ENCODE measurements at places on chromosomes 2 and 18.
A peak's percentile ranks its signal among the peaks of the same experiment; 100 is the strongest.

DNA sequence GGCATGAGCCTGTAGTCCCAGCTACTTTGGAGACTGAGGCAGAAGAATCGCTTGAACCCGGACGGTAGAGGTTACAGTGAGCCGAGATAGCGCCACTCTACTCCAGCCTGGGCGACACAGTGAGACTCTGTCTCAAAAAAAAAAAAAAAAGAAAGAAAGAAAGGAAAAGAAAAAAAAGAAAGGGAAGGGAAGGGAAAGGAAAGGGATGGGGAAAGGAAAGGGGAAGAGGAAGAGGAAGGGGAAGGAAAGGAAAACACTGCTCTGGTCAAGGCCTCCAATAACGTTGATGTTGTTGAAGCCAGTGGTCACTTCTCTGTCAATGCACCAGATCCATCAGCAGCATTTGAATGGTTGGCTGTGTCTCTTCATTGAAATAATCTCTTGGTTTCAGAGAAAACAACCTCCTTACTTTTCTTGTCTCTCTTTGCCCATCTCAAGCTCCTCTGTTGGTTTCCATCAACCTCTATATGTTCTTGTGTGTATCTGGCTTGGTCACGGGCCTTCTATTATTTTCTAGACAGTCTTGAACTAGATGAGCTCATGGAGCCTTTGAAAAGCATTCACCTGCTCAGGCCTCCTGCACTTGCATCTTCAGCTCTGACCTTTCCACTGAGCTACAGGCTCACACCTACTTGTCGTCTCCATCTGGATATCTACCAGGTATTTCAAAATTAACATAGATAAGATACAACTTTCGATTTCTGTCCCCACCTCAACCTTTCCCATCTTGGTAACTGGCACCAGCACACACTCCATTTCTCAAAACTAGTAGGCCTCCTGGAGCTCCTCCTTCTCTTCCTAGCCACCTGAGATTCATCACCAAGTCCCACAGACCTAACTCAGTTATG, 69.4 kb upstream of the LAPTM4A start:
- DNase-seq: no peak
- peaks cover 19% of the 10 kb centered on the region for H3K27me3 ChIP-seq
- no peaks in the 10 kb centered on the region for H3K4me1 ChIP-seq
- no peak overlapping the region for H3K4me3 ChIP-seq

DNA sequence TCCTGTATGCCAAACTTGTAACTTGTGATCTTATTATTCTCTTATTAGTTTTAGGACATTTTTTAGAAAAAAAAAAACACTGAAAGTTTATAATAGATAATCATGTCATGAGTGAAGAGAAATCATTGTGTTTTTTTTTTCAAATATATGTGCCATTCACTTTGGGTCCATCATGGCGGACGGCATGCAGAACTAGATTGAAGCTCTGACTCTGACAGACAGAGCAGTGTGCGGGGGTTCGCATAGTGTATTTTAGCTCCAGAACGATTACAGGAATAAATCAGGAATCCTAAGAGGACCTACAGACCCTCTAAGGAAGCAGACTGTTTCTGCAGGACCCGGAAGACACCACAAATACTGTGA, 484.4 kb upstream of the REG3G start:
- H3K27ac ChIP-seq: no peak overlapping the region
- no peak for DNase-seq
- H3K27me3 ChIP-seq: no peaks in the 10 kb centered on the region

DNA sequence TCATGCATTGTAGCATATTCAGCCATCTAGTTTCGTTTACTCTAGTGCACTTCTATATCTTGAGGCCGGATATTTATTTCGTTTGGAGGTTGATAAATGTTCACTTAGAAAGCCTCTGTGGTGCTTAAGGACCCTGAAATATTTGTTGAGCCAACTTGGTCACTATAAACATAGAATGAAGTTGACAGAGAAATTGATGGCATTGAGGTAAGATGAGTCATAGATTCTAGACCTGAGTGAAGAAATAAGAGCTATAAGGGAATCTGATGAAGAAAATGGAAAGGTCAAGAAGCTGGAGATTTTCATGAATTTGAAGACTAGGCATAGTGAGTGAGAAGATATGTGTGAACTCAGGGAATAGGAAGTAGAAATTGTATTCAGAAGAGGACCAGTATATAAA, 35.9 kb downstream of the EPC2 start:
- H3K4me3 ChIP-seq: no peak overlapping the region
- DNase-seq: no peak
- H3K27ac ChIP-seq: no peak overlapping the region
- H3K36me3 ChIP-seq: peaks cover 18% of the 10 kb centered on the region
- no peaks in the 10 kb centered on the region for H3K27me3 ChIP-seq

DNA sequence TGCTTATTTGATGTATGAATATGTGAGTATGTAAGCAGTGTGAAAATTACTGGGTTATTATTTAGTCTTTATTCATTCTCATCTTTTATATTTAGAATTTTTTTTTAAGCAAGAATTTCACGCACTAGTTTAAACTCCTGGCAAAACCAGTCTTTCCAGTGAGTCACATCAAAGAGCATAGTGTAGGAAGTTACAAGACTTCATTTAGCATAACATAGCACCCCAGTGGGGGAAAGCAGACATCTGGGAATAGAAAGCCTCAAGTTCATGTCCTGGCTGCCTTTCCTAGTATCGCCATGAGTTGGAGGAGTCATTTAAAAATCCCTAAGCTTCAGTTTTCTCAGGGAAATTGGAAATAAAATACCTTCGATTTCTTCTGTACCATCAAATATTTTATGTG, 408.3 kb downstream of the NUP35 start:
- H3K4me3 ChIP-seq: no peak overlapping the region
- DNase-seq: no peak
- H3K36me3 ChIP-seq: no peaks in the 10 kb centered on the region
- H3K27me3 ChIP-seq: no peaks in the 10 kb centered on the region
- H3K4me1 ChIP-seq: no peaks in the 10 kb centered on the region
- H3K27ac ChIP-seq: no peak overlapping the region

GRCh38 chr18:12366784-12367183, 10.2 kb downstream of the AFG3L2 start:
- no peaks in the 10 kb centered on the region for H3K27me3 ChIP-seq
- H3K36me3 ChIP-seq: peaks cover 27% of the 10 kb centered on the region
- DNase-seq: no peak
- no peak overlapping the region for H3K4me3 ChIP-seq
- H3K4me1 ChIP-seq: peaks cover 5% of the 10 kb centered on the region

DNA sequence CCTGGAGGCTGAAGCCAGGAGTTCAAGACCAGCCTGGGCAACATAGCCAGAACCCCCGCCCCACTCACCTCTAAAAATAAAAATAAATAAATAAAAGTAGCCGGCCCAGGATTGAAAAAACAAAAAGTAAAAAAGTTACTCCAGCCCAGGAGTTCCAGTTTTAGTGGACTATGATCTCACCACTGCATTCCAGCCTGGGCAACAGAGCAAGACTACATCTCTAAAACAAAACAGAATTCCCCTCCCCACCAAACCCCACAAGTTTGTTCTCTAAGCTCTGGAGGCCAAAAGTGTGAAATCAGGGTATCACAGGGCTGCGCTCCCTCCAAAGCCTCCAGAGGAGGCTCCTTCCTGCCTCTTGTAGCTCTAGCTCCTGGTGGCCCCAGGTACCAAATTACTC, 1.7 kb downstream of the D2HGDH start:
- H3K4me1 ChIP-seq: peaks cover 35% of the 10 kb centered on the region
- DNase-seq: no peak
- H3K4me3 ChIP-seq: peak overlapping the region; percentile 86
- peaks cover 20% of the 10 kb centered on the region for H3K36me3 ChIP-seq
- H3K27me3 ChIP-seq: no peaks in the 10 kb centered on the region

DNA sequence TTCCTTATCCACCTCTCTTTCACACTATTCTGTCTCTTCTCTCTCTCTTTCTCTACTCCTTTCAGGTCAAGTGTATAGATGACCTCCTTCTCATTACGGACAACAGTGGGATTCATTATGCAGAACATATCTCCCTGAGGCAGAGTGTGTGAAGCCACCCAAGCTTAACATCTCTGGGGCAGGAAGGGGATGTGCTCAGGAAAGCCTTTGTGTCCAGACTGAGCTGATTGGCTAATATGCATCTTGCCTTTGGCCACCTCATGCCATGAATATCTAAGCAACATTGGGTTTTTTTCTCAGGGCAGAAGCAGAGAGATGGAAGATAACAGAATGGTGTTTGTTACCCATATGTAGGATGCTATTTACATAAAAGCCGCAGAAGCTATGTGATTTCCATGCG, 211.4 kb upstream of the LRRTM1 start:
- no peaks in the 10 kb centered on the region for H3K4me1 ChIP-seq
- no peak for DNase-seq
- no peak overlapping the region for H3K4me3 ChIP-seq
- H3K27me3 ChIP-seq: no peaks in the 10 kb centered on the region

GRCh38 chr18:36843784-36844183, 14.9 kb downstream of the KIAA1328 start:
- H3K27me3 ChIP-seq: no peaks in the 10 kb centered on the region
- H3K27ac ChIP-seq: no peak overlapping the region

DNA sequence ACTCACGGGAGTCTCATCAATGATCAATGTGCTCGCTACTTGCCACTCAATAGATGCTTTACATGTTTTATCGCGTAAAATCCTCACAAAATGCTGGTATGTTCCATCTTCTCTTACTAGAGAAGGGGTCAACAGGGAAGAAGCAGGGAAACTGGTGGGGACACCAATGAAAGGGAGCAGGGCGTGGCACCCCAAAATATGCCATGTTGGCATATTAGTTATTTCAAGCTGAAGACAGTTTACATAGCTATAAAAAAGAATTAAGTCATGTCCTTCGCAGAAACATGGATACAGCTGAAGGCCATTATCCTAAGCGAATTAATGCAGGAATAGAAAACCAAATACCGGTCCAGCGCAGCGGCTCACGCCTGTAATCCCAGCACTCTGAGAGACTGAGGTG, 8.1 kb upstream of the ZNF236 start:
- H3K36me3 ChIP-seq: peaks cover 26% of the 10 kb centered on the region
- H3K27me3 ChIP-seq: no peaks in the 10 kb centered on the region
- H3K4me3 ChIP-seq: no peak overlapping the region

DNA sequence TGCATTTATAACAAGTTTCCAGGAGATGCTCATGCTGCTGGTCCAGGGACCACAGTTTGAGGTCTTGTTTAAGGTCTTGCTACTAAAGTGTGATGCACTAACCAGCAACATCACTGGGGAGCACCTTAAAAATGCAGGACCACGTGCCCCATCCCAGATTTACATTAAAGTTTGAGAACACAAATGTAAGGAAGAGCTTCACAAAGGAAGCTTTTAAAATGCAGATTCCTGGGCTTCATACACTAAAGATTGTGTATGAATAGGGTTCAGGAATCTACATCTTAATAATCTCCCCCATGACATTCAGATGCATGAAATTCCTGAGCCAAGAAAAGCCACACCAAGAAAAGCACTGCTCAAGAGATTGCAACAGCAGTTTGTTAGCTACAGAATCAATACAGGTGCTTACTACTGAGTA, 235.3 kb upstream of the TANK start:
- H3K27ac ChIP-seq: no peak overlapping the region
- H3K4me1 ChIP-seq: no peaks in the 10 kb centered on the region
- H3K27me3 ChIP-seq: no peaks in the 10 kb centered on the region
- H3K4me3 ChIP-seq: no peak overlapping the region

GRCh38 chr2:156653675-156654074, 217.5 kb downstream of the GPD2 start:
- peaks cover 6% of the 10 kb centered on the region for H3K4me1 ChIP-seq
- H3K36me3 ChIP-seq: no peaks in the 10 kb centered on the region
- H3K27ac ChIP-seq: no peak overlapping the region

GRCh38 chr2:10086950-10087349, 6.7 kb upstream of the CYS1 start:
- peaks cover 43% of the 10 kb centered on the region for H3K27me3 ChIP-seq
- peaks cover 9% of the 10 kb centered on the region for H3K4me1 ChIP-seq
- no peak for DNase-seq
- H3K27ac ChIP-seq: no peak overlapping the region
- no peak overlapping the region for H3K4me3 ChIP-seq

- H3K36me3 ChIP-seq: peaks cover 1% of the 10 kb centered on the region
- H3K4me3 ChIP-seq: no peak overlapping the region
- DNase-seq: no peak
- peaks cover 7% of the 10 kb centered on the region for H3K4me1 ChIP-seq
Observed at GRCh38 chr18:8525692-8526091, 83.5 kb upstream of the RAB12 start.

DNA sequence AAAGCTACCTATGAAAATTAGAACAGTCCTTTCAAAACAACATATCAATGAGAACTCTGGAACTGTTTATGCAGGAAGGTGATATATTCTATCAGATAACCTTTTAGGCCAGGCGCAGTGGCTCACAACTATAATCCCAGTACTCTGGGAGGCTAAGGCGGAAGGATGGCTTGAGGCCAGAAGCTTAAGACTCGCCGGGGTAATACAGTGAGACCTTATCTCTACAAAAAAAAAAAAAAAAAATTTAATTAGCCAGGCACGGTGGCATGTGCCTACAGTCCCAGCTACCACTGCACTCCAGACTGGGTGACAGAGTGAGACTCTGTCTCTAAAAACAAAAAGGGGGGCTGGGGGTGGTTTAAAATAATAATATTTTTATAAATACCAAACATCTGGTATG, 77.9 kb downstream of the OSBPL1A start:
- no peak overlapping the region for H3K4me3 ChIP-seq
- peaks cover 2% of the 10 kb centered on the region for H3K4me1 ChIP-seq
- no peaks in the 10 kb centered on the region for H3K36me3 ChIP-seq
- no peak for DNase-seq
- no peak overlapping the region for H3K27ac ChIP-seq
